ENCODE measurements at places on chromosomes 12 and 14.

GRCh38 chr14:104316121-104316722 is 177.8 kb downstream of the KIF26A start:
- no peak for DNase-seq

GRCh38 chr12:43111608-43112007 is 440.4 kb downstream of the ADAMTS20 start:
- DNase-seq: no peak

GRCh38 chr12:14775636-14775980 is 27.7 kb downstream of the WBP11 start:
- DNase-seq: no peak

DNA sequence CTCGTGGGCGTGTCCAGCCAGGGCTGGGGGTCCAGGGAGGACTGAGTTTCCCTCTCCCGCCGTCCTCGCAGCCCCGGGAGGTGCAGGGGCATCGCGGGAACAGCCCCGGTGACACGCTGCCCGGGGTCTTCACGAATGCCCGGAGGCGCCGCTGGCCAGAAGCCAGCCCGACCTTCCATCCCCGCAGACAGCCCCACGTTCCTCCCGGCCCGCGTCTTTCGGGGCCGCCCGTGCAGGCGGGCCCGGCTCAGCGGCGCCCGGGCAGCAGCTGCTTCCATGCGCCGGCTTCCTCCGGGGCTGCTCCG is 827 bp upstream of the TEDC1 start:
- DNase-seq: no peak

DNA sequence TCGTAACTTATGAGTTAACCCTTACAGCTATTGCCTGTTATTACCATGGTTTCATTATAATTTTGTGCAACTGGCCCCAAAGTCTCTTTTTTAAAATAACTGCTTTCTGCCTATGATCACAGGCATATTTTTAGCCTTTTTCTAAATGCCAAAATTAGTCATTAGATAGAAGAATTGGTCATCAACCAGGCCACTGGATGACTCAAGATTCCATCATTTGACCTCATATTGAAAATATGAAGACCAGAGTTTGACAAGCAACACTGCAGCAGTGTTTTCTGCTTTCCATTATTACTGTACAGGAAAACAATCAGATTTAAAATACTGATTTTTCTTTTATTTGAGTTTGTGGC is 54.7 kb upstream of the OTOGL start:
- no peak for DNase-seq

- no peak for DNase-seq
These were observed 15.7 kb downstream of the MDM2 start for GRCh38 chr12:68823696-68824095.

GRCh38 chr12:48977290-48978281 is 536 bp upstream of the WNT1 start:
- DNase-seq: peak; percentile 85

- no peak for DNase-seq
These were observed 19.1 kb upstream of the SYNE2 start for GRCh38 chr14:63833728-63834127.

DNA sequence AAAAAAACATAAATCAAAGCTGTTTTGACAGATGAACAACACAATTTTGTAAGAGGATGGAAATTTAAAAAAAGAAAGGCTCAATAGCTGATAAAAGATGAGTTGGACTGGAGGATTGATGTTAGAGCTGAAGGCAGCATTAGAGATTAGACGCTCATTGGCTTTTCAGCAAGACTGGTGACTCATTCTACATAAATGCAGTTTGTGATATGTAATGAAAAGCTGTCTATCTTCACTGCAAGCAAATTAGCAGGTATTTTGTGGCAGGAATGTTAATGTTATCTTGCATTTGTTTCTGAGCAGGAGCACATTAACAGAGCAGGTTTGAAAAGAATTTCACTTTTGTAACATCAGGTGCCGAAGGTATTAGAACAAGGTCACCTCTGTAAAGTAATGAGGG is 442.7 kb upstream of the NOVA1 start:
- no peak for DNase-seq

DNA sequence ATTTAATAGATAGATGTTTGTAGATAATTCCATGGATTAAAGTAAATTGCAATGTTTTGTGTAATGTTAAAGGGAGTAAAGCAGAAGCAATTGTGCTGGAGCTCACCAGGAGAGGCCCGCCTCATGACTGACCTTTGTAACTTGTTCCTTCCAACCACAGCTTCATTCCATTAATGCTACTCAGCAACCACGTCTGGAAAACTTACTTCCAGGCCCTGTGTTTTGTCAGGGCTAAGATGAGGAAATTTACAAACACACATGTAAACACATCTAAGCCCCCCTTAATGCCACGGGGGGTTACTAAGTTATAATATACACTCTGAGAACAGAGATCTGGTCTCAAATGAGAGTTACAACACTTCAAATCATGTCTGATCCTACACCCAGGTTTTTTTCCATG is 12.4 kb downstream of the LUM start:
- DNase-seq: no peak

GRCh38 chr12:122955156-122955555 is 11.1 kb downstream of the ABCB9 start:
- DNase-seq: no peak

DNA sequence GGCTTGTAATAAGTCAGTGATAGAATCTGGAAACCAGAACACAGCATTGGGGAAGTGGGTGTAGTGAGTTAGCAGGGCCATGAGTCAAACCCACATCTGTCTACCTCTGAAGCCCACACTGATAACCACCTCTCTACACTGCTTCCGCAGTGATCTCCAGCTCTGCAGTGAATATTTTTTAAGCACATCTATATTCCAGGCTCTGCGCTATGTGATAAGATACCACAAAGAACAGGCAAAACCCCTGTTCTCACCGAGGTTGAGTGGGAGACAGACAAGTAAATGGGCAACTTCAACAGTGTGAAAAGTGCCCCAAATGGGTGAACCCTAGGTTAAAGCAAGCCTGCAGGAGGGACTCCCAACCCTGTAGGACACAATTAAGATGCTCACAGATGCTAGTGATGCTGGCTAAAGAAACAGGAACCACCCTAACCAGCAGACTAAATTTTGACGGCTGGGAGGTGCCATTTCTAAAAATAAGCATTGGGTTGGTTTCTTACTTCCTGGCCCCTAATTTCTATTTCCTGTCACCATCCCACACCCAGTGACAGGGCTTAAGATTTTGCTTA is 375.0 kb downstream of the DPF3 start:
- peak; percentile 51 for DNase-seq

- no peak for DNase-seq
These were observed 177.7 kb upstream of the FRMD6 start for GRCh38 chr14:51473808-51474565.

- DNase-seq: no peak
These were observed at the start of gene TBC1D30 for GRCh38 chr12:64824500-64825142. Gene TBC1D30 (plus strand): TSS chr12:64824647. CDS start chr12:64824880, 233 bp downstream.

- DNase-seq: no peak
These were observed 32.8 kb downstream of the UBE3B start for GRCh38 chr12:109510196-109510595.

- DNase-seq: no peak
These were observed 159.1 kb upstream of the LMNTD1 start for GRCh38 chr12:25712169-25712568.

- DNase-seq: no peak
These were observed 235.9 kb upstream of the KITLG start for GRCh38 chr12:88816201-88816600.

DNA sequence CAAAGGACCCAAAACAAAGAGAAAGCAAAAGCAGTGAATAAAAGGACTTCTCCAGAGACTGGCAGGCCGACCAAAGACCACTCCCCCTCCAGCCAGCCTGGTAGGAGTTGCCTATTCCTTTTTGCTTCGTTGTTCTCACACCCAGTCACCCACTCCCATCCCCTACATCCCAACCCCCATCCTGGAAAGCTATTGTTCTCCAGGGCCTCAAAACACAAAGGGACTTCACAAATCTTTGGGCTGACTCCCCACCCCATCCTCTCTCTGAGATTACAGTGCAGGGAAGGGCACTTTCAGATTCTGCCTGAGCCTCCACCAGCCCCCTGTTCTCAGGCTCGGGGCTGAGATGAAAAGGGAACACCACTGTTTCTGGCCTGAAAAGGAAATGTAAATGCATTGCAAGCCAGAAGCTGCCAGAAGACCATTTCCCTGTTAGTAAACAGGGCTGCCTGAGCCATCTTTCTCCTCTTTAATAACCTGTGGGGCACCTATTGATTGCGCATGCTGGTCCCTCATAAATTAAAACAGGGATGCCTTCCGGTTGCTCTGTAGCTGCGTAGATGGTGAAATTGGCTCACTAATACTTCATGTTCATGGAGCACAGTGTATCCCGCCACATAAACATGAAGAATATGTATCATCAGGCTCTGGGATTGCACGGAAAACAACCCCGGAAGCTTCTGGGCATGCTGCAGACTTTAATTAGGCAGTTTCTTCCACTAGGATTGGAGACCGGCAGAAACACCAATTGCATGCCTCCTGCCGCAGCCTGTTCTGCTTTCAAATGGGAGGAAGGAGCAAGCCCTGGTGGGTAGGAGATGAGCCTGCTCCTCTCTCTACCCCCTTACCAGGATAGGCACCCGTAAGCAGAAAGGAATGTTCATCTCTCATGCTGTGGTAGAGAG is 130.3 kb upstream of the FUT8 start:
- no peak for DNase-seq
